ENCODE measurements at places on chromosomes 5 and 9. TPM values are rescaled to one million over a fixed set of nuclear protein-coding genes. Genes with fewer than 3 reads are reported as not detected.
A peak's percentile ranks its signal among the peaks of the same experiment; 100 is the strongest.

DNA sequence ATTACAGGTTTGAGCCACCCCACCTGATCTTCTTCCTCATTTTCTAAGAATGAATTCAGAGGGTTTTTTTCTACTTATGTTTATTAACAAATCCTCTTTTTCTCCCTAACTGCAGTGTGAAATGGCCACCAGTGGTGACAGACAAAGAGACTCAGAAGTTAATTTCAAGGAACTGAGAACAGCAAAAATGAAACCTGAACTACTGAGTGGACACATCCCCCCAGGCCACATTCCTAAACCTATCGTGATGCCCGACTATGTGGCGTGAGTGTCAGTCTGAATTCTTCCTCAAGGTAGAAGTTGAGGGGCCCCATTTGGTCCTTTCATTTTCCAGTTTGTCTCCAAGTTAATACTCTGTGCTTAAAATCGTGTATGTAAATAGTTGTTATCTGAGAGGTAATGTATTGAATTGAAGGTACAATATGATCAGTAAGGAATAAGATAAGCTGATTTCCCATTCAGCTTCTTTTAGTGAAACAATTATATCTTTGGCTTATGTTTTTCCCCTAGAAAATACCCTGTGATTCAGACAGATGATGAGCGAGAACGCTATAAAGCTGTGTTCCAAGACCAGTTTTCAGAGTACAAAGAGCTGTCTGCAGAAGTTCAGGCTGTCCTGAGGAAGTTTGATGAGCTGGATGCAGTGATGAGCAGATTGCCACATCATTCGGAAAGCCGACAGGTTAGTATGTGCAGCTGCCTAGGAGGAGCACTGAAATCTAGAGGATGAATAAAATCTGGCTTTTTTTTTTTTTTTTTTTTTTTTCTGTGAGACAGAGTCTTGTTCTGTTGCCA, 17.7 kb downstream of the MARVELD2 start:
- no peak for DNase-seq

DNA sequence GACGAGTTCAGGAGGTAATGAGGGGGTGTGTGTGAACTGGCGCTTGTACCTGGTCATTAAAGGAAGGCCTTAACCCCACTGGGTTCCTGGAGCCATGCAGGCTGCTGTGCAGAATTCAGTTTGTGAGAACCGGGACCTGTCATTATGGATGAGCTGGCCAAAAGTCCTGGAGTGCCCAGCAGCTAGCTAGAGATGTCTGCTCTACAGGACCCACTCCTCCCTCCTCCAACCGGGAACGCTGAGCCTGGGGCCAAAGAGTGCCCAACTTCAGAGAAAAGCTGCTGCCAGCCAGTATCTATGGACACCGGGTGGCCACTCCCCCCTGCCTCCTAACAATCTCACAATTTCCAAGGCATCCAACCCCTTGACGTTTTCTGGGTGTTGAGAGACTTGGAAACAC, 1.2 kb downstream of the ENTREP1 start:
- DNase-seq = no peak

DNA sequence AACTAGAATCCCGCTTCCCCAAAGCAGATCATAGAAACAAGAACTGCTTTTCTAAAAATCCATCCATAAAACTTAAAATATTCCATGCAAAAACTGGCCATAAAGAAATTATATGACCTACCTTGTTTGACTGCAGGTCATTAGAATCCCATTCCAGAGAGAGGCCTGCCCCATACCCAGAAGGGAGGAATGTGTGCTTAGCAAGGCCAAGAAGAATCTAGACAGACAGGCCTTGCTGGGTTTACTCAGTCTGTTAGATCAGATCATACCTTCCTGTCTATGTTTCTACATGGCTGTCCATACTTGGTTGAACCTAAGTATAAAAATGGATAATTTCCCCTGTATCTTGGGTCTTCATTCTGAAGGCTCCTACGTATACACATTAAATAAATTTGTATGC, 358.8 kb upstream of the TRPC7 start:
- peak; percentile 26 for DNase-seq

- DNase-seq = peak; percentile 26
Measured at GRCh38 chr5:37248970-37249814, at the start of gene CPLANE1. Gene CPLANE1, minus strand, starts transcription at chr5:37249376. Its CDS starts 1,678 bp downstream, at chr5:37247698.

GRCh38 chr9:29822458-29822857, 2249.2 kb upstream of the C9orf72 start:
- DNase-seq = peak; percentile 34

PCDHAC2 gene
- 1.1 TPM for total RNA-seq

SPARC gene
- 103 TPM for total RNA-seq
